ENCODE measurements at places on chromosomes 3 and 15.

GRCh38 chr3:28279770-28280169, 38.4 kb downstream of the CMC1 start:
- ATAC-seq, result no peak

GRCh38 chr3:119500901-119501300, 2.6 kb downstream of the TIMMDC1 start:
- no peak for ATAC-seq

- ATAC-seq, result no peak
These were observed 14.1 kb downstream of the SPSB4 start for GRCh38 chr3:141065258-141065657.

GRCh38 chr3:64216274-64217147, 8.8 kb downstream of the PRICKLE2 start:
- no peak for ATAC-seq

DNA sequence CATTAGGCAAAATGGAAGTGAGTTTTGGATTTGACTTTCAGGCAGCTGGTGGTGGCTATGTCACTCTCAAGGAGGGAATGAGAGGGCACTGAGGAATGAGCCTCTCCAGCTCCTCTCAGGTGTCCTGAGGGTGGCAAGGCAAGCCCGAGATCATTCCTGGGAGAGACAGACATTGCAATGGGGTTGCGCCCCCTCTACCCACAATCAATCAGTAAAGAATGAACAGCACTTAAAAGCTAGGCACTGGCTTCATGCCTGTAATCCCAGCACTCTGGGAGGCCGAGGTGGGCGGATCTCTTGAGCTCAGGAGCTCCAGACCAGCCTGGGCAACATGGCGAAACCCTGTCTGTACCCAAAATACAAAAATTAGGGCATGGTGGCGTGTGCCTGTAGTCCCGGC, 14.1 kb upstream of the SHF start:
- ATAC-seq, result no peak
